ENCODE measurements at places on chromosomes 5 and 9. TPM values are rescaled to one million over a fixed set of nuclear protein-coding genes. Genes with fewer than 3 reads are reported as not detected.

DNA sequence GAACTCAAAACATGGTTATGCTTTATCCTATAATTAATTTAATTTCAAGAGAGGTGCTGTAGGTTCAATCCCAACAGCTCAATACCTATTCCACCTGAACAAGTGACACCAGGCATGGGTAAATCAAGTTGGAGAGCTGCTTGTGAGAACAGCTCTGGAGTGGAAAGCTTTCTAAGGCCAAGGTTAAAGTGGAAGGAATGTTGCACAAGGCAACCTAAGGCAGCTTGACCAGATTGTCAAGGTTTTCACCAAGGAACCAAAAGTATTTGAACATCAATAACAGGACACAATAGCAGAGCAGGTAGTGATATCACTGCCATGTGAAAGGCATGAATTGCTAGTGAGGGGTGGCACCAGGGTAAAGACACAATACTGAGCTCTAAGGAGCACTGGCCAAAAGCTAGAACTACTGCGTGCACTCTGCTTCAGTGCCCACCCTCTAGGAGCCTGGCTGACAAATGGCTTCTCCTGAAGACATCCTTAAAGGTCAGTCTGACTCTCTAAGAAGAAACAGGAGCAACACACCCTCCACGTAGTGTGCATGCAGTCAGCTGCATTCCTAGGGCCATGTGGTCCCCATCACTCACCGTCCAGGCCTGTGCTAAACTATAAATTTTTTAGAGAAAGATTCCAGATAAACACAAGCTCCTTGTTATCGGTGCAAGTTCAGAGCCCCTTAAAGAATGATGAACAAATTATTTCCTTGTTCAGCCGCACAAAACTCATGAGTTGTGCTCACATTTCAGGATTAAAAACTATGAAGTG, 677.7 kb upstream of the KLF4 start:
- no peak overlapping the region for H3K4me3 ChIP-seq
- no peaks in the 10 kb centered on the region for H3K4me1 ChIP-seq
- H3K36me3 ChIP-seq, result no peaks in the 10 kb centered on the region
- DNase-seq, result no peak

- no peaks in the 10 kb centered on the region for H3K4me1 ChIP-seq
- no peak for DNase-seq
- no peak overlapping the region for H3K27ac ChIP-seq
- H3K36me3 ChIP-seq, result no peaks in the 10 kb centered on the region
- H3K4me3 ChIP-seq, result no peak overlapping the region
- H3K27me3 ChIP-seq, result peaks cover 44% of the 10 kb centered on the region
These were observed 19.0 kb upstream of the LIFR start for GRCh38 chr5:38575476-38575875.

GRCh38 chr5:82599692-82600091, 321.5 kb upstream of the RPS23 start:
- no peak overlapping the region for H3K27ac ChIP-seq
- H3K4me3 ChIP-seq, result no peak overlapping the region
- H3K27me3 ChIP-seq, result no peaks in the 10 kb centered on the region
- no peaks in the 10 kb centered on the region for H3K4me1 ChIP-seq
- no peak for DNase-seq
- no peaks in the 10 kb centered on the region for H3K36me3 ChIP-seq

- no peak overlapping the region for H3K27ac ChIP-seq
- no peak for DNase-seq
- H3K4me3 ChIP-seq, result no peak overlapping the region
- no peaks in the 10 kb centered on the region for H3K36me3 ChIP-seq
- no peaks in the 10 kb centered on the region for H3K4me1 ChIP-seq
These were observed 37.6 kb upstream of the HNRNPA0 start for GRCh38 chr5:137791799-137792198.

DNA sequence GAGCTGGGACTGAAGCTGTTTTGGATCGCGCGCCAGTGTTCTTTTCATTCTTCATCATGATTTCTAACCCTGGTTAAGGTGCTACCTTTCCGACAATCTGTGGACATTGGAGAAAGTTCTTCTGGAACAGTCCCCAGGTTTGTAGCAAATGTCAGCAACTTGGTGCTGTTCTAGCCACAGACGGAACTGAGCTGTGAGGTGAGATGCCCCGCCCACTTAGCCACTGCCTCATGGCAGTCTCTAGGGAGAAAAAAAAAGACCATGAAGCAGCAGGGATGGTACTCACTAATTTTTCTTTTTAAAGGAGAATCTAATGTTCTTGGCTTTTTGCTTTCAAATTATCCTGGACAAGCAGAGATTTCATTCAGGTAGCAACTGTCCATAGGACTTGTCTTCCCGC, 72.1 kb upstream of the STK32A start:
- H3K36me3 ChIP-seq, result no peaks in the 10 kb centered on the region
- no peak for DNase-seq
- H3K27me3 ChIP-seq, result no peaks in the 10 kb centered on the region
- H3K27ac ChIP-seq, result no peak overlapping the region
- no peak overlapping the region for H3K4me3 ChIP-seq

- peak overlapping the region; percentile 90 for H3K27ac ChIP-seq
- no peaks in the 10 kb centered on the region for H3K36me3 ChIP-seq
- DNase-seq, result peak; percentile 85
- H3K4me3 ChIP-seq, result peak overlapping the region; percentile 42
- H3K4me1 ChIP-seq, result peaks cover 21% of the 10 kb centered on the region
- peaks cover 2% of the 10 kb centered on the region for H3K27me3 ChIP-seq
These were observed 40.2 kb downstream of the RXRA start for GRCh38 chr9:134366223-134367031.

GRCh38 chr5:116389601-116390000, 185.0 kb downstream of the SEMA6A start:
- no peaks in the 10 kb centered on the region for H3K4me1 ChIP-seq
- no peaks in the 10 kb centered on the region for H3K36me3 ChIP-seq
- no peak overlapping the region for H3K27ac ChIP-seq
- DNase-seq, result no peak

- H3K27me3 ChIP-seq, result peaks cover 32% of the 10 kb centered on the region
- H3K4me3 ChIP-seq, result peak within 1 kb of the TSS; percentile 85
- no peak within 1 kb of the TSS for H3K27ac ChIP-seq
- DNase-seq, result no peak
- peaks cover 50% of the 10 kb centered on the region for H3K4me1 ChIP-seq
These were observed at the start of gene RXFP3 for GRCh38 chr5:33936381-33937016. Gene RXFP3 (plus strand): TSS chr5:33936386. CDS start chr5:33936741, 355 bp downstream.

- peaks cover 42% of the 10 kb centered on the region for H3K4me1 ChIP-seq
- peak overlapping the region; percentile 16 for H3K27ac ChIP-seq
- no peak overlapping the region for H3K4me3 ChIP-seq
- H3K27me3 ChIP-seq, result peaks cover 39% of the 10 kb centered on the region
- peaks cover 22% of the 10 kb centered on the region for H3K36me3 ChIP-seq
These were observed 101.7 kb upstream of the FCN2 start for GRCh38 chr9:134778841-134779411.

PCDHGC5 gene
- total RNA-seq, result 5.1 TPM

INSYN2B gene
- 15.5 TPM for total RNA-seq

SLC34A1 gene
- total RNA-seq, result not detected

SYK gene
- not detected for total RNA-seq

CTXN3 gene
- not detected for total RNA-seq

PCDHA10 gene
- not detected for total RNA-seq

MLANA gene
- total RNA-seq, result not detected

F2RL2 gene
- total RNA-seq, result 87.2 TPM

Data from HFFc6 (cell line).